ENCODE measurements at places on chromosomes 7 and 10.
A peak's percentile ranks its signal among the peaks of the same experiment; 100 is the strongest.

GRCh38 chr10:86067436-86068050 is 299.1 kb downstream of the GRID1 start:
- no peak for DNase-seq

DNA sequence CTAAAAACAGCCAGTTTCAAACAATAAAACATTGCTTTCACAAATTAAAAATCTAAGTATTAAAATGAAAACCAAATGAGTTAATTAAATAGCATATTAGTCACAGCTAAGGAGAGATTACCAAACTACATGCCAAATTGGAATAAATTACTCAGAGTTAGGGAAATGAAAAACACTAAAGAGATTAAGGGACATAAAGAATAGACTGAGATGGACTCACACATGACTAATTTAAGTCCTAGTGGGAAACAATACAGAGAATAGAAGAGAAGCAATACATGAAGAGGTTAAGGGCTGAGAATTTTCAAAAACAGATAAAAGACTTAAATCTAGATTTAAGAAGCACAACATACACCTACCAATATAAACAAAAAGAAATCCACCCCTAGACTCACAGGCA is 110.6 kb downstream of the ZFAND4 start:
- DNase-seq, result no peak

DNA sequence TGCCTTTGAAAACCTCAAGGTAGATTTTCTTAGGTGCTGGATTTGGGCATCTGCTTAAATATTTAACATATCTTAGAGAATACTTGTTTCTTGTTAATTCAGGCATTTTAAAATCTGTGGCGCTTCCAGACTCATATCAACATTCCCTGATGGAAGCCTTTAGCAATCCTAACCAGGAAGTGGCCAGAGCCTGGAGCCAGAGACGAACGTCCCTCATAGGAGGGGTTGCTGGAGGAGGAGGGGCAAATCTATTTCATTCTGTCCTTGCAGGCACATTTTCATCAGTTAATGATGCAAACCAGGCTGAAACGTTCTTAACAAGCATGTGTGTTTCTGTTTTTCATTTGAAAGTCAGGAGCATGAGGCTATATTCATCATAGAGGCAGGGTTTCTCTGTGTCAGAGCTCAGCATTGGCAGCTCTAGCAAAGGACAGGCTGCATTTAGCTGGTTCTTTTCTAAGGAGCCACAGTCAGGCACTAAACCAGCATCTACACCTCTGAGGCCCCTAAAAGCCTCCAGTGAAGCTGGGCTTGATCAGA is 17.8 kb upstream of the IFIT2 start:
- peak; percentile 91 for DNase-seq

DNA sequence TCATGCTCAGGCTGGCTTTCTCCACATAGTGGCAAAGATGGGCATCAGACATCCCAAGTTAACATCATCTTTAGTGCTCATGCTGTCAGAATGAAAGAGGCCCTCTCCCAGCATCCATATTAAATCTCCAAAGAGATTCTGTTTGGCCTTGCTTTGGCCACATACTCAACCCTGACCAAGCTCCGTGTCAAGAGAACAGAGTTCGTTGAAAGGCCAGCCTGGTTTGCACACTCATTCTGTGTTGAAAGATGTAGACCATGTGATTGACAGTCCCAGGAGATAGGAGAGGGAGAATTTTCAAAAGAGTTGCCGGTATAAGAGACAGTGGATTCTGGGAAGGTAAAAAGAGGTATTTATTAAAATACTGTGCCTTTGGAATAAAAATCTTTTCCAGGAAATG is 19.7 kb downstream of the MET start:
- DNase-seq, result no peak

DNA sequence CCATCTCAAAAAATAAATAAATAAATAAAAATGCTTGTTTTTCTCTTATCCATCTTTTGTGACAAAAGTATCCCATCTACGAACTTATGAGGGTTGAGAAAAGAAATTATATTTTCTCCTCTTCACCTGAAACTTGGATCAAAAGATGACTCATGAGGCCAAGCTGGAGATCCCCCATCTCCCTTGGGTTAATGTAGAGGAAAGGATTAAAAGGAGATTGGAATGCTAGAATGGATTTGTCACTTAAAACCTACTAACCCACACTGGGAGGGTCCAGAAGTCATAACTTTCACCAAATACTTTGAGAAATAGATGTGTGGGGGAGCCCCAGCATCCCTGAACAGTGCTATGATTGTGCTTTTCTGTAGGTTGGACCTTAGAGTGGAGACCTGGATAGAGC is 46.3 kb upstream of the PIK3CG start:
- DNase-seq, result no peak

GRCh38 chr7:130303982-130304381 is 11.0 kb downstream of the CPA4 start:
- no peak for DNase-seq

- no peak for DNase-seq
These were observed 2.8 kb downstream of the EBF3 start for GRCh38 chr10:129961157-129961701.

GRCh38 chr10:3828404-3829155 is 43.6 kb upstream of the KLF6 start:
- peak; percentile 75 for DNase-seq

DNA sequence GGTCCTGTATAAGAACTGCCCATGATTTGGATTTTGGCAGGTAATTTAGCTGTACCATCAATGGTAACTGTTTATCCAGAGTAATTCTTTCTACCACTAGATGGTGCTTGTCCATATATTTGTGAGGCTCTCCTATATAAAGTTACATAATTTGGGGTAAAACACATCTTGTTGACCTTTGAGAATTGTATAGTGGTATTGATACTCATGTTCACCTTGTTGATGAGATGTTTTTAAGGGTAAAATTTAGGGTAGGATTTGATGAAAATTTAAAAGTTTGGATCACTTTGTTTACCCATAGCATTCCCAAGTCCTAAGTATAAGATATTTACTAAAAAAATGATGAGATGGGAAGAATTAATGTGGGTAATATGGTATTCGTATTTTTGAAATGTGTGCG is 31.6 kb downstream of the ST7 start:
- DNase-seq, result peak; percentile 25

GRCh38 chr10:17910125-17910789 is 41.5 kb upstream of the SLC39A12 start:
- DNase-seq, result peak; percentile 66

DNA sequence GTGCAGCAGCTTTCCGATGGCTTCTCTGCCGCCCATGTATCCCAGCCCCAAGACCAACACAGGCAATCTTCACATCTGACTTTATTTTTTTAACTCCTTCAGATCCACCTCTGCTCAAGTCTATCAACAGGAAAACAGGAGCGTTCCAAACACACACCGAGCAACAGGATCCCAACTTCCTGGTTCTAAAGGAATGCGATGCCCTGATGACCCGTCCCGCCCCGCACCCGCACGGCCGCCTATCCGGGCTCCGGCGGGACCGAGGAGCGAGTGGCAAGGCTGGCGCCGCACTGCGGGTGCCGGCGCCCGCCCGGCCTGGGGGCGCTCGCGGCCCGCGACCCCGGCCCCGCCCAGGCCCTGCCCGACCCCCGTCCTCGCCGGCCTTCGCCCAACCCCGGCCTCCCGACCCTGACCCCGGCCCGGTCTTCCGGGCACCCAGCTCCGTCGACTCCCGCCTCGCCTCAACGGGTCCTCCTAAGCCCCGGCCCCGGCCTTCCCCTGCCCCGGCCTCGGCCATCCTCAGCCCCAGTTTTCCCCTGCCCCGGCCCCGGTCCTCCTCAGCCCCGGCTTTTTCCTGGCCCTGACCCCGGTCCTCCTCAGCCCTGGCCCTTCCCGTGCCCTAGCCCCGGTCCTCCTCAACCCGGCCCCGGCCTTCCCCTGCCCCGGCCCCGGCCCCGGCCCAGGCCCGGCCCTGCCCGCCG is 730 bp downstream of the LARP4B start:
- DNase-seq, result peak; percentile 61

DNA sequence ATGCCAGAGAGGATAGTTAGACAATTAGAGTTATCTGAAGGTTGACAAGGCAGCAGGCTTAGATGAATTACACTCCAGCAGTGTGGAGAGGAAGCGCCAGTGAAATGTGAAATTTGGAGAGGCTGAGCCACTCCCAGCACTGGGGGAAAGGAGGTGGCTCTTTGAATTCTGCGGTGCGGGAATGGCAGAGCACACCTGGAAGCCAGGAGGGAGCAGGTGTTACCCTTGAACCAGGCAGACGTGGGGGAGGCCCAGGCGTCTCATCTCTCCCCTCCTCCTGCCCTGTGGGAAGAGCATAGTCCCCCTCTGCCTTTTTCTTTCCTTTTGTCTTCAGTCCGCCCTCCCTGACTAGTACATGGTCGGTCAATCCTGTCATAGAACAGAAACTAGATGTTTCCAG is 203.1 kb downstream of the DPP6 start:
- no peak for DNase-seq

GRCh38 chr7:11130012-11130411 is 156.3 kb downstream of the PHF14 start:
- peak; percentile 92 for DNase-seq

DNA sequence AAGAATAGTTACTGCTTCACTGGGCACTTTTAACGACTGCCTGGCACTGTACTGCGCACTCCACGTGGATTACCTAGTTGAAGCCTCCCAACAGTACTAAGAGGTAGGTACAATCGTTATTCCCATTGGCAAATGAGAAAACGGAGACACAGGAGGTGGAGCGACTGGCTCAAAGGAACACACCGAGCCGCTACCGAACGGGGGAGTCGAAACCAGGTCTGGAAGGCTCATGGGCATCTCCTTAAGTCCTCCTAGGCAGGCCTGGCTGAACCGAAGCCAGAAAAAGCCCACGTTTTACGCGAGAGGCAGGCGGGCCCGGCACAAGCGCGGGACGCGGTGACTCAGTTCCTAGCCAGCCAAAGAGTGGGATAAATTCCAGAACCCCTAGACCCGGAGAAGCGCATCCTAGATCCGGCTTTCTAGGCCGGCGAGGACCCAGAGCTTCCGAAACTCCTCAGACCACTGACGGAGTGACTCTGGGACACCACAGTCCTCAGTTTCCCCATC is 472 bp downstream of the PDAP1 start:
- DNase-seq, result peak; percentile 81

- no peak for DNase-seq
These were observed 5.0 kb downstream of the GAD2 start for GRCh38 chr10:26221541-26221940.

DNA sequence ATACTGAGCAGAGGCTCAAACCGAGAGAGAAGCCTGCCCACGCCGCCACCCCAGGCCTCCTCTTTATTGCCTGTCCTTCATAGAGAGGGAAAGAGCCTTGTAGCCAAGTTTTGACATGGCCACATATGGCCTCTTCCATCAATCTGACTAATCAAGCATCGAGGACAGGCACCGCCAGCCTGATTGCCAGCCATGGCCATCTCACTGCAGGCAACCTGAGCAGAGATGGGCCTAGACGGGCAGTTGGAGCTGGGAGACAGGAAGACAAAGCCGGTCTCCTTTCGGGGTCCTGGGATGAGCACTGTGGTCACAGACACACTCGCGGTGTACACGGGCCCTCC is 67.2 kb downstream of the EBF3 start:
- DNase-seq, result no peak

GRCh38 chr10:62199584-62199983 is 69.1 kb downstream of the RTKN2 start:
- no peak for DNase-seq

GRCh38 chr7:136870866-136871487 is 2.5 kb downstream of the CHRM2 start:
- peak; percentile 4 for DNase-seq

DNA sequence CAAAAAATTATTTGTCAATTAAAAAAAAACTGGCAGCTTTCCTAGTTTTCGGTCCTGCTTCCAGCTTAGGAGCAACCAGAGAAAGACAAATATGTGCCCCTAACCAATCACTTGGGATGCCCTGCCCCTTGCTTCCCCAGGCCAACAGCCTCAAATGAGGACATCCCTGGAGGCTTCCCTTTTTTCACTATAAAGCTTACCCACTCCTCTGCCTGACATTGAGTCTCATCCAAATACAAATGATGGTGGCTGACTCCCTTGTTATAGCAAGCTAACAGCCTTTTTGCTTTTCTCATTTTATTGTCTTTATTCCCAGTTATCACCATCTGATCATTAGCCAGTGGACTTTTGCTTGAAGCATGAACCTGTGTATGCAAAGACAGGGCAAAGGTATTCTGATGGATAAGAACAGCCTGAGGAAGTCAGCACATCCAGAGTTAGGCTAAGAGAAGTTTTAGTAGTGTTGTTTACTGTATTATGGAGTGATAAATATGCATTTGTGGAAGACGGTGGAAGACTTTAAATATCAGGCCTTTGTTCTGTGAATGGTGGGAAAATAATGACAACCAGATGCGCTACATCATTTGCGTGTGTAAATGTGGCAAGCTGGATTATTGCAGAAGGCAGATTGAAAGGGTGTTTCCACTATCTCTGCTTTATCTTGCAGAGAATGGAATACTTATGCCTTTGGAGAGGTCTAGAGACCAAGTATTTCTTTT is 1.7 kb upstream of the CCM2 start:
- DNase-seq, result no peak

GRCh38 chr10:125768219-125768855 is 7.3 kb downstream of the MMP21 start:
- no peak for DNase-seq

DNA sequence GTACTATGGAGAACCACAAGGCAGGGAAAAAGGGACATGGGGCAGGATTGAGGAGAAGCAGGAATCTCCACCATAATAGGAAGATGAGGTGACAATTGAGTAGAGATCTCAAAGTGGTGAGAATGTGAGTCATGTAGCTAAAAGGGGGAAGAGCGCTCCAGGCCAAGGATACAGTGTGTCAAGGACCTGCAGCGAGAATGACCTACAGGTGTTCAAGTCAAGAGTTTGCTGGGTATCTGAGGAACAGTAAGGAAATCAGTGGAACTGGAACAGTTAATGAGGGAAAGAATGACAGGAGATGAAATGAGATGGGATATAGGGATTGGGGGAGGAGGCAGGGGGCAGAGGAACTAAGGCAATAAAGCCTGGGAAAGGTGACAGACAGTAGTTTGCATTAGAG is 33.6 kb downstream of the SFR1 start:
- DNase-seq, result no peak

DNA sequence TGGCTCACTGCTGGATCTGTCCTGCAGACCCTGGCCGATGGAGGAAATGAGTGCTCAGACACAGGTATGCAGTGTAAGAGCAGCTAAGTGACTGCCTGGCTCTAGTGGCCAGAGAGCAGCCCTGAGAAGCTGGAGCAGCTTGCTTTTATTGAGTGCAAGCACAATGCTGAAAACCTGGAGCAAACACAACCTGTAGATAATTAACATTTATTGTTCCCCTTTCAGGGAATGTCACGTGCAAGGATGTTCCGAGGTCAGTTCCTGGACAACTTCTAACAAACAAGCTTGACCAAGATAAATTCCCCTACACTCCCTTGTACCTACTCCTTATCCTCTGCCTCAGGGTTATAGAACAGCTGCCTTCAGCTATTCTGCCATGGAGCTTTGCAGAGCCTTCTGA is 31.3 kb downstream of the DDC start:
- DNase-seq, result no peak

- DNase-seq, result no peak
These were observed 99.8 kb upstream of the SVIL start for GRCh38 chr10:29734640-29734961.
